ENCODE measurements at places on chromosomes 4 and X. TPM values are rescaled to one million over a fixed set of nuclear protein-coding genes. Genes with fewer than 3 reads are reported as not detected.
A peak's percentile ranks its signal among the peaks of the same experiment; 100 is the strongest.

DNA sequence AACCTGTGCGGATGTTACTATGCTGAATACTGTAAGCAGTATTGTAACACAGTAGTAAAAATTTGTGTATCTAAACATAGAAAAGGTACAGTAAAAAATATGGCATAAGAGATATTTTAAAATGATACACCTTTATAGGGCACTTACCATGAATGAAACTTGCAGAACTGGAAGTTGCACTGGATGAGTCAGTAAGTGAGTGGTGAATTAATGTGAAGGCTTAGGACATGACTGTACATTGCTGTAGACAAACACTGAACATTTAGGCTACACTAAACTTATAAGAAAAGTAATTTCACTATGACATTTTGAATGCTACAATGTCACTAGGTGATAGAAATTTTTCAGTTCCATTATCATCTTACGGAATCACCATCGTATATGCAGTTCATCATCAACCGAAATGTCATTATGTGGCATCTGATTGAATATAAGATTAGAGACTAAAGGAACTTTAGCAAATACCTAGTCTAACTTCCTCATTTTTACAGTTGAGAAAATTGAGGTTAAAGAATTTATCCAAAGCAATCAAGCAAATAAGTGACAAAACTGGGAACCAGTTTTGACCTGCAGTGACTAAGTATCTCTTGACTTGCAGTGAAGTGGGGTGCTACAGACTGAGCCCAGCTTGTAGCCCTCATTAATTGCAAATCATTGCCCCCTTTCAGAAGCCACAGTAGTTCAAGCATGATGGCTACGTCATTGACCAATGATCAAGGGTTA lies 55.3 kb downstream of the EGF start:
- DNase-seq: peak; percentile 94

DNA sequence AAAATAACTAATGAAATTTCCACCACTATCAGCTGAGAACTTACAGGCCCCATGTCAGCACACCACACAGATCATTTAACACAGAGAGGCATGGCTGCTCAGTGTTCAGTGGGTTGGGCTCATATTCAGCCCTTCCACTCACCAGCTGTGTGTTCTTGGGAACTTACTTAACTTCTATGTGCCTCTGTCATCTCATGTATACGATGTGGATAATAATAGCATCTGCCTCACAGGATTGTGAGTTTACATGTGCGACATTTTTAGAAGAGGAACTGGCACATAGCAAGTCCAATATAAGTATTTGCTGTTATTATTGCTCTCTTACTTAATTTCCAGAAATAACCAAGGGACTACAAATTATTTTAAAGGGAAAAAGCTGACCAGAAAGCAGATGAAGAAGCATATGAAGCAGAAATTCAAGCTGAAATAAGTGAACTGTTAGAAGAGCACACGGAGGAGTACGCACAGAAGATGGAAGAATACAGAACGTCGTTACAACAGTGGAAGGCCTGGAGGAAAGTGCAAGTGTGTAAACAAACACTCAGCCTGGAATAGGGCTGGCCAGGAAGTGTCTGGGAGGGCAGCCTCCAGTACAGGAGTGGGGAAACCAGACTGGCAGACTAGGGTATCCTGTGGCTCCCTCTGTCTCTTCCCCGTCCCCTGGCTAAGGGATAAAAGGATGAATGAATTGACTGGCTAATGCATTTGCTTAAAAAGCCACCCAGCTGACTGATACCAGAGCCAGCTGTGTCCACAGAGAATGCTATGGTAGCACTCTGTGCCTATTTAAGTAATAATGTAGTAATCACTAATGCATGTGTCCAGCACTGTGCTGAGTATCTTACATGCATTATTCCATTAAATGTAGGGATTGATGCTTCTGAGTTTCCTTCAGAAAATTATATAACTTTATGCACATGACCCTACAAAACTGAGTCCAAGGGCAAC lies 67.1 kb downstream of the CC2D2A start:
- DNase-seq: no peak

- DNase-seq: peak; percentile 56
These were observed 9.9 kb upstream of the ANAPC4 start for GRCh38 chr4:25367004-25367621.

GRCh38 chr4:56742080-56742871 lies 61.2 kb upstream of the HOPX start:
- peak; percentile 66 for DNase-seq

DNA sequence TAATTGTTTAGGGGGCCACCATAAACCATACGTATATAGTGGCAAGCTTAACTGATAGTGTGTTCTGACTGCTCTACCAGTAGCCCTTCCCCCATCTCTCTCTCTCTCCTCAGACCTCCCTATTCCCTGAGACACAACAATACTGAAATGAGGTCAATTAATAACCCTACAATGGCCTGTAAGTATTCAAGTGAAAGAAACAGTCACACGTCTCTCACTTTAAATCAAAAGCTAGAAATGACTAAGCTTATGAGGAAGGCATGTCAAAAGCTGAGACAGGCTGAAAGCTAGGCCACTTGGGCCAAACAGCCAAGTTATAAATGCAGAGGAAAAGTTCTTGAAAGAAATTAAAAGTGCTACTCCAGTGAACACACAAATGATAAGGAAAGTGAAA lies 78.0 kb downstream of the PRDM5 start:
- no peak for DNase-seq

Gene PAGE2
- total RNA-seq: not detected

Gene RENBP
- not detected for total RNA-seq

Measured in PC-3 (cell line).